ENCODE measurements at places on chromosomes 6 and 20.

DNA sequence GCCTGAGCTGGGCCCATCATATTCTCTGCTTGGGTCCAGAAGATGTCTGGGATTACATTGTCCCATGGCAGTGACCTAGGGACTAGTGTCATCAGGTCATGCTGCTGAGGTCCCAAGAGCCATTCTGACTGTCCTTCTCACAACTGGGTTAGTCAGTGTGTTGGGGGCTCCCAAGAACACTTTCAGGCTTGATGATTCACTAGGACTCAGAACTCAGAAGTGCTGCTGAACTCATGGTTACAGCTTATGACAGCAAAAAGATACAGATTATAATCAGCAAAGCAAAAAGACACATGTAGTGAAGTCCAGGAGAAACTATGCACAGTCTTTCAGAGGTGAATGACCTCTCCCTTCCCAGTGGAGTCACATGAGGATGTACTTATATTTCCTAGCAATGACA, 107.8 kb downstream of the SYNE1 start:
- DNase-seq: no peak

GRCh38 chr6:135128268-135128914, 52.7 kb upstream of the MYB start:
- no peak for DNase-seq

DNA sequence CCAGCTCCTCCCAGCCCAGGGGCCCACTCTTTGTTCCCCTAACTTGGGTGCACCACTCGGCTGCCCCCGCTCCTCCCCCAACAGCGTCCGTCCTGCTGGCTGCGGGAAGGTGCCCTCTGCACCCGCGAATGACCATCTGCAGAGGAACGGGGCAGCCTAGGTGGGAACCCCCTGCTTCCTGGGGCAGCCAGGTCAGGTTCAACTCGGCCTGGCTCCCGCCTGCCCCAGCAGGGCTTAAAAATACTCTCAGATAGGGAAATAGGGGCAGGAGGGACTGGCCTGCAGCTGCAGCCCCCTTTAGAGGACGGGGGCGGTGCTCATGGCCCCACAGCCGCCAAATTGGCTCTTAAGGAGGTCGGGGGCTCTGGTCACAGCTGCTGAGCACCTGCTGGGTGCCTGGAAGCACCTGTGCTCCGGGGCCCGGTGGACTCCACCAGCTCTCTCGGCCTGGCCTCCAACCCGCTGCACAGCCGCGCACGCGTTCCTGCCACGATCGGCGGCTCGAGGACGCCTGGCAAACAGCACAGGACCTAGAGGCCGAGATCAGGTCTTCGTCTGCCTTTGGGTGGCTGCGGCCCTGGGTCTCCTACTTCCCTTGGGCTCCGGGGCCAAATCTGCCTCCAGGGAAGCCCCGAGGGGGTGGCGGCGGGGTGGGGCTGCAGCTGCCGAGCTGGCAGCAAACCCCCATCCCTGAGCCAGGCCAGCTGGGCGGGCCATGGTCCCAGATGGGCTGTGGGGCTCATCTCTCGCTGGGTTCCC, 700 bp upstream of the LAMA5 start:
- DNase-seq: no peak

GRCh38 chr20:40892642-40893041, 136.0 kb upstream of the TOP1 start:
- DNase-seq: no peak

- no peak for DNase-seq
Observed at GRCh38 chr20:41872930-41873329, 254.8 kb upstream of the CHD6 start.

- DNase-seq: no peak
Observed at GRCh38 chr20:44125332-44126127, 61.5 kb downstream of the JPH2 start.

DNA sequence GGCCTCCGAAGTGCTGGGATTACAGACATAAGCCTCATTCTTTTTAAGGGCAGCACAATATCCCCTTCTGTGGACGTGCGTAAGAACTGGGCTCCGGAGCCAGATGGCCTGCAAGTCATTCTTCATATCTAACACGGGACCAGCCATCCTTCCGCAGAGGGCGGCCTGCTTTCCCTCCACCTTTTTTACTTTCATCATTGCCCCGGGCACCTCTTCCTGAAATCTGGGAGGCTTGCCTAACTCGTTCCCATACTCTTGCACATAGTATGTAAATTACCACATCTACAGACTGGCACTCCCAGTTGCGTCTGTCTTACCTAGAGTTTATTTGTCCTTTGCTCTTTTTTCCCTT, 29.9 kb upstream of the SLC23A2 start:
- DNase-seq: no peak

DNA sequence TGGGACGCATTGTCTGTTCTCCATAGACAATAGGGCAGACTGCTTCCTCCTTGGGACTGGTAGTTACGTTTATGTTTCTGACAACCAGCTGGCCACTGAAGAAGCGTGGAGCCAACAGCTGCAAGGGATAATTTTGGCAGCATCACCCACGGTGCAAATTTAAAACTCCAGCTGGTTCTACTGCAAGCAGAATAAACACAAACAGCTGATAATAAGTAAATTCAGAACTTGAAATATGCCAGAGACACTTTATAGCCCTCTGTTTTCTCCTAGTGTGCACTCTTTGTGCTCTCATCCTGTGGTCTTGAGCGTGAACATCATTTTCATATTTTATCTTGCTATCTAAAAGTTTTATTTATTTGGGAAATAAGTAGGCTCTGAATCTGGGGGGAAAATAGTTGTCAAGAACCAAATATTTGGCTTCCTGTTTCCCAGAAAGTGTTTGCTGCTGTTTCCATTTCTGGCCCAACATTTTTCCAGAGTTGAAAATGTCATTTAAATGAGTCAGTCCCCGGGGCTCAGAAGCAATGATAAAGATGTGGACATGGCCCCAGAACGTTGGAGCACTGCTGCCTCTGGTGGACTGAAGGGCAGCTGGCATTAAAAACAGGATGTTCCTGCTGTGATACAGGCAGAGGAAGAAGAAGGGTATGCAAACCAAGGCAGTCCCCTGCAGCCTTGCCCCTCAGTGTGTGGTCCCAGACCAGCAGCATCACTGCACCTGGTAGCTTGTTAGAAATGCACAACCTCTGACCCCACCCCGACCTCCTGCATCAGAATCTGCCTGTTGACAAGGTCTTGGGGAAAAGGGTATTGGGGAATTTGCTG, 12.5 kb upstream of the THBD start:
- no peak for DNase-seq
